ENCODE measurements at places on chromosomes 1 and 21. TPM values are rescaled to one million over a fixed set of nuclear protein-coding genes. Genes with fewer than 3 reads are reported as not detected.

GBP2 gene
- not detected for total RNA-seq

GPR3 gene
- total RNA-seq: 0.41 TPM

FMO4 gene
- 0.82 TPM for total RNA-seq

FCRL1 gene
- not detected for total RNA-seq

LCE3E gene
- total RNA-seq: not detected

RGS13 gene
- not detected for total RNA-seq

NECTIN4 gene
- not detected for total RNA-seq

OR14K1 gene
- not detected for total RNA-seq

DPYD gene
- total RNA-seq: 51.4 TPM
